ENCODE measurements at places on chromosomes 2 and 18. TPM values are rescaled to one million over a fixed set of nuclear protein-coding genes. Genes with fewer than 3 reads are reported as not detected.

The NOL4 gene
- 10.5 TPM for total RNA-seq

The PTPN4 gene
- 48.7 TPM for total RNA-seq

The C2orf80 gene
- not detected for total RNA-seq

The CRACDL gene
- 25.5 TPM for total RNA-seq

The AQP12A gene
- total RNA-seq = not detected

The ACADL gene
- 9.0 TPM for total RNA-seq

The POLR1A gene
- total RNA-seq = 67.6 TPM

The IHH gene
- not detected for total RNA-seq

The POU3F3 gene
- not detected for total RNA-seq

The HTR2B gene
- total RNA-seq = 0.44 TPM

The DQX1 gene
- total RNA-seq = 1.4 TPM

The RUFY4 gene
- total RNA-seq = 5.6 TPM

The GFPT1 gene
- total RNA-seq = 55.3 TPM

The LINC00305 gene
- not detected for total RNA-seq

The TNFRSF11A gene
- 6.5 TPM for total RNA-seq

The FRZB gene
- total RNA-seq = 11.8 TPM

The GRHL1 gene
- total RNA-seq = 61.6 TPM

The AAK1 gene
- total RNA-seq = 97.0 TPM

The VAMP5 gene
- 32.8 TPM for total RNA-seq

The PLEKHH2 gene
- 9.8 TPM for total RNA-seq

The CHST9 gene
- 3.6 TPM for total RNA-seq

The ATOH8 gene
- 21.8 TPM for total RNA-seq

The CRYGC gene
- not detected for total RNA-seq

Measured in ureter (tissue), 1 donor.